Stimulated activated CD4-positive, alpha-beta T cell treated with anti-CD3 and anti-CD28 coated beads, TNF-alpha, amount 100 ng/mL, for 4 hours (primary cell): ENCODE measurements at places on chromosomes 2 and 18.

GRCh38 chr2:58842501-58843155 is 601.5 kb upstream of the FANCL start:
- no peak for DNase-seq

DNA sequence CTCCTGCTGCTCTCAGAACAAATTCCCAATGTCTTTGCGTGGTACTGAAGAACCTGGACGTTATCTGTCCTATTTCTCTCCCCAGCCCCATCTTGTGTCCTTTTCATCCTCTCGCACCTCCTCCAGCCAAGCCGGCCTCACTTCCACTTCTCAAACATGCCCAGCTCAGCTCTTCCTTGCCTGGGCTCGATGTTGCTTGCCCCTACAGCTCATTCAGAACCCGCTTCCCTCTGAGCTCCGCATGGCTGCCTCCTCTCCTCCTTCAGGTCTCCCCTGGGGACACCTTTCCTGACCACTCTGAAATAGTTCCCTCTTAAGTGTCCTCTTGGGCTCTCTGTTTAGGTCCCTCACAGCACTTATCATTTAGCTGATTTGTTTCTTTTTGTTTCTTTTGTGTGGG is 6.7 kb upstream of the SMARCAL1 start:
- no peak for DNase-seq

- DNase-seq = no peak
These were observed 94.4 kb upstream of the LDAH start for GRCh38 chr2:20917287-20917660.

GRCh38 chr2:133240491-133241223 is 327.6 kb downstream of the NCKAP5 start:
- DNase-seq = no peak

DNA sequence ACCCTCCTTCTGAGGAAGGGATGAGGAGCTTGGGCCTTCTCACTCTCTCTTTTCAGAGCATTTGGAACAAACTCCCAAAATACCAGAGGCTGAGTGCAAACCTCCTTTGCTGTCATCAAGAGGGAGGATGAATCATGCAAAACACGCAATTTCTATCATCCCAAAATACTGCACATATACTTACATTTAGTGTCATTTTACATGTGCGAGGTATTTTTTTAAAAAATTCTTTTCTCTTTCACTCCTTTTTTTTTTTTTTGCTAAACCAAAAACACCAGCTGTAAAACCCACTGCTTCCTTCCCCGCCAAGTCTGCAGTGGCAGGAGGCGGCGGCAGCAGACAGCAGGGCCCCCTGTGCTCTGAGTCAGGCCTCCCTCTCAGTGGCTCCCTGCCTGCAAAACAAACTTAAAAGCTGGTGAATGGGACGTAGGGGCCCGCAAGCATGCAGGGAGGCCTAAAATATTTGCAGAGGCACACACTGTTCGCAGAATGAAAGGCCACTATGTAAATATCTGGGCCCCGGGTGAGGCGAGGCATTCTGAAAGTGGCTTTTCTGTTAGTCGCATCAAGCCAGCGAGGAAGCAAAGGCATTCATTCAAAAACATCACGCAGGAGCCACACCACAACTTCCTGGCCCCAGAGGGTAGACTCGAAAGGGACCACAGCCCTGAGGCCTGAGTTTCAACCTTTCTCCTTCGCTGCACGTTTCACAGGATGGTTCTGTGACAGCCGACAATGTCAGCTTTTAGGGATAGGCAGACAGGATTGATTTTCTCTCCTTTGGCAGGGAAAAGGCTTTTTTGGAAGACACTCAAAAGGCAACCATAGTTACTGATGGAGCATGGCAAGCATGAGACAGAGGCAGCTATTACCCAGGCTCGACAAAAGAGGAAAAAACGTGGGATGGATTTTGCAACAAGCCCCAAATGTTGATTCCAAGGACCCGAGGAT is 73.4 kb downstream of the ACTR2 start:
- peak; percentile 41 for DNase-seq

DNA sequence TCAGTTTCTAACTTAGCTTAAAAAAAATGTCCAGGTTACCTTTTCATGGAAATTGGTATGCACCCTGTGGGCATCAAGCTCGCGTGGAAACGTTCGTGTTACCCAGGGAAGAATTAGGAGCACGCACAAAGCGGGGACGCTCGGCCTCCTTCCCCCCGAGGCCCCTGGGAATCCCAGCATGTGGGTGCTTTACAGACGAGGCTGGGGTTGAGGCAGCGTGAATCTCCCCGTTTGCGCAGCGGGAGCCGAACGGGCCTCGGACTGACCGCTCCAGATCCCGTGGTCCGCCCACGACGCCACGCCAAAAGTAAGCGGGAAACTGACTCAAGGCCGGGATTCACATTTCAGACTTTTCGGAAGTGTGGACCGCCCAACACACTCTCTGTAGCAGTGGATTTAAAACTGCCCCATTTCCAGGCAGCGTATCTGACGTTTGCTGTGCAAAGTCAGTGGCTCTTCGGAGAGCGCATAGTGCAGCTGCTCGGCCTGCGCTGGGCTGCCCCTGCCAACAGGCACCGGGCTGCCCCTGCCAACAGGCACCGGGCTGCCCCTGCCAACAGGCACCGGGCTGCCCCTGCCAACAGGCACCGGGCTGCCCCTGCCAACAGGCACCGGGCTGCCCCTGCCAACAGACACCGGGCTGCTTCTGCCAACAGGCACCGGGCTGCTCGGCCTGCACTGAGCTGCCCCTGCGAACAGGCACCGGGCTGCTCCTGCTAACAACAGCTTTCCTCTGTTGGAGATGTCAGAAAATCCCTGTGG is 49.7 kb downstream of the SH3YL1 start:
- DNase-seq = no peak

- no peak for DNase-seq
These were observed 33.9 kb downstream of the ACKR3 start for GRCh38 chr2:236603361-236604015.

GRCh38 chr2:224405412-224405811 is 3.5 kb upstream of the FAM124B start:
- no peak for DNase-seq

DNA sequence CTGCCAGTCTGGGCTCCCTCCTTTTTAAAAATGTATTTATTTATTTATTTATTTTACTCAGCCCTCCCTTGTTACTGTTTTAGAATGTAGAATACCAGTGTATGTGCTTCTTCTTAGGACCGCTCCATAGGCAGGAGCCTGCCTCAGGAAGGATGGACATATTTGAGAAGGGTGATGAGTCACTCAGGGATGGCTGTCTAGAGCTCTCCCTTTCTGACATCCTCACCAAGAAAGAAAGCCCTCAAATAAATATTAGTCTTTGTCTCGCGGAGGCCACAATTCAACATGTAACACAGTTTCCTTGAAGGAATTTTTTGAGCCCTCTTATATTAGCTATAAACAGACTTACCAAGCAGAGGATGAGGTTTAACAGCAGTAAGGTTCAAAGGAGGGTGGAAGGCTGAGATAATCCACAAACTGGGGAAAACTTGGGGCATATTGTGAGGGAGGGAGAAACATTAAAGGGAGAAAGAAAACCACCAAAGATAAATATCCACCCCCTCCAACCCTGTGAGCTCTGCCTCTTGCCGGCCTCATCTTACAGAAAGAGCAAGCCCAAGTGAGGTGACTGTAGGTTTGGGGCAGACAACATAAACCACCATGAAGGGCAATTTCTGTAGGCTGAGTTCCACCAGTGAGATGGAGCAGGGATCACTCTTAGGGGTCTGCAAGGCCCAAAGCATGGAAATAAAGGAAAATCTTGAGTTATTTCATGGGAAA is 163.4 kb downstream of the LRRTM1 start:
- DNase-seq = no peak

GRCh38 chr18:44533071-44533470 is 147.6 kb upstream of the SETBP1 start:
- DNase-seq = no peak

GRCh38 chr2:173991856-173992588 is 26.8 kb upstream of the SP3 start:
- DNase-seq = no peak

GRCh38 chr2:118473241-118473640 is 374.2 kb downstream of the EN1 start:
- DNase-seq = no peak

- DNase-seq = no peak
These were observed 35.3 kb downstream of the KIAA2012 start for GRCh38 chr2:202108345-202108744.

DNA sequence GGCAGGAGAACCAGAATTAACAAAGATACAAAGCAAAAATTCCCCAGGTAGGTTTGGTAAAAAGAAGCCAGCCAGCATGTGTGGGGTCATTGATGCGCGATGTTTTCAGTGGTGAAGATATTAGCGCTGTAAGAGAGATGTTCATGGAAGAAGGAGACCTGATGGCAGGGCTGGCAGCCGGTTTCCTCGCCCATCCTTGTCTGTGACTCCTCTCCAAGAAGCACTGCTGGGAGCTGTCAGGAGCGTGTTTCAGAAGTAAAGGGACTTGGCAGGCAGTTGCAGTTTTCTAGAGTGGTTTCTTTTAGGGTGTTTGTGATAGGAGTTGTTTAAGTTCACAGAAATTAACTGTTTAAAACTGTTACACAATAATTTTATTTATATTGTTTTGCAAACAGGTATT is 24.6 kb downstream of the TAF1B start:
- DNase-seq = no peak

- DNase-seq = no peak
These were observed 5.3 kb downstream of the ZEB2 start for GRCh38 chr2:144514616-144515091.

GRCh38 chr2:234725528-234726264 is 226.1 kb upstream of the SH3BP4 start:
- no peak for DNase-seq

- DNase-seq = no peak
These were observed 118.7 kb downstream of the CYP26B1 start for GRCh38 chr2:72028996-72029395.

DNA sequence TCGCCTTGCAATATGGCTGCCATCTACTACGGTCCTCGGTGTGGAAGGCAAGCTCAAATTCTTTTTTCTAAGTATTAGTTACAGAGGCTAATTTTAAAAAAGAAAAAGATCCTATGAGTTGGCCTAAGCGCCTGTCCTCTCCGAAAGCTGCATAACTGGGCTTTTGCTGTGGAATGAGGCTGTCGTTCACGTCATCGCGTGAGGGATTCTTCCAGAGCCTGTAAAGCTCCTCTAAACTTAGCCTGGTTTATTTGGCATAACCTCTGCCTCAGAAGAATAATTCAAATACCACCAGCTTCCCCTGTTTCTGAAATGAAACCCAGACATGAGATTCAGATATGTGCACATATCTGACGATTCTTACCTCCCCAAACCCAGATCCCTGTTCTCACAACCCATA is 187.4 kb downstream of the DNER start:
- DNase-seq = no peak

GRCh38 chr18:75538727-75539126 is 111.2 kb upstream of the SMIM21 start:
- no peak for DNase-seq

GRCh38 chr2:235577404-235578330 is 83.8 kb downstream of the AGAP1 start:
- DNase-seq = no peak
